Activated CD4-positive, alpha-beta T cell treated with anti-CD3 and anti-CD28 coated beads, Interleukin-2, amount 50 U/mL, for 1 hour (primary cell): ENCODE measurements at places on chromosomes 4 and X.

- no peak for DNase-seq
Observed at GRCh38 chr4:97370568-97370967, 772.7 kb downstream of the STPG2 start.

DNA sequence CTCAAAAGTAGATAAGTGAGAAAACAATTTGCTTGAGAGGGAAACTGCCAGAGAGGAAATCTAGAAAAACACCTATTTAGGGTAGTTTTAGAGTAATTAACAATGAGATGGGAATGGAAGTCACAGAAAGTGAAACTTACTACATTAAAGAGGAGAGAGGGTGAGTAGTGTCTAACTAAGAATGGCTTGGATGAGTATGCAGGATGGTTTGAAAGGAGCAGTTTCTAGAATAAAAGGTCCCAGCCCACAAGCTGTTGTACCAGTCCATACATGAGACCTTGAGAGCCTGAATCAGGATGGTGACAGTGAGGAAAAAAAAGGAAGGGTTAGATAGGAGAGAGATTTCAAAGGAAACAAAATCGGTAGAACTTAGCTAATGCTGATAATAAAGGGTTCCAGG, 1.3 kb downstream of the GAR1 start:
- DNase-seq = no peak

DNA sequence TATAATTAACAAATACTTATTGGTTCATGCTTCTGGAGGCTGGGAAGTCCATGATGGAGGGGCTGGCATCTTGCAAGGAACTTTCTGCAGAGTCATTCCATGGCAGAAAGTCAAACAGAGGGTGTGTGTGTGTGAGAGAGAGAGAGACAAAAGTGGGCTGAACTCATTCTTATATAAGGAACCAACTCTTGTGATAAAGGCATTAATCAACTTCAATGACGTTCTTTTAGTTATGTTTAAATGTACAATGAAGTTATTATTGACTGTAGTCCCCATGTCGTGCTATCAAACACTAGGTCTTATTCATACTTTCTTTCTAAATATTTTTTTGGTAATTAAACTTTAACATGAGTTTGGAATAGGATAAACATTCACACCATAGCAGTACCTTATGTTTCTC, 1408.8 kb downstream of the STIM2 start:
- DNase-seq = no peak

DNA sequence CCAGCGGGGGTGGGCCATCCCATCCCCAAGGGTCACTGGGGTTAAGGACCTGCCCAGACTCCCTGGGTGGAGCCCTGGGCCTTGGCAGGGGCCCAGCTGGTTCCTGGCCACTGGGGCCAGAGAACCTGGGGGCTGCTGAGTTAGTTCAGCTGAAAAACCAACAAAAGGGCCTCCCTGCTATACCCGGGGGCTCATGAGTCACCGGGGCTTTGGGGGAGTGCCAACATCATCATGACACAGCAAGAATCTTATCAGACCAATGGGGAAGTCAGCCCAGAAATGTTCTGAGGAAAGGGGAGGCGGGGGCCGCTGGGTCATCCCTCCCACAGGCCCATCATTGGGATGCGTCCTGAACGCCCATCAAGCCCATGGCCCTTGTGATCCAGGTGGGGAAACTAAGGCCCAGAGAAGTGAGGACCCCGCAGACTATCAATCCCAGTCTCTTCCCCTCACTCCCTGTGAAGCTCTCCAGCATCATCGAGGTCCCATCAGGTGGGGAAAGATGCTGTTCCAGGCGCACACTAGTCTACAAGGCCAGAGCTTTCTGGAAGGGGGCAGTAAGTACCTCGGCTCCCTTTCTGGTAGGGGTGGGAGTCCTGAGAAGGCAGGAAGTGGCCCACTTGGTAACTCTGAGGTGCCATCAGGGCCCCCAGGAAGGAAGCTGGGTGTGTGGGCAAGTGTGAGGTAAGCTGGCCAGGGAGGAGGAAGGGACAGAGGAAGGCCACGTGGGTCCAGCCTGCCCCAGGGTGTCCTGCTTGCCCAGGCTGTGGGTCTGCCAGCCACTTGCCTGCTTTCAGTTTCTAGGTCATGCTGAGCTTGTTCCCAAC, 4.5 kb downstream of the G6PD start:
- no peak for DNase-seq

- DNase-seq = no peak
Observed at GRCh38 chr4:174080361-174080760, 203.1 kb downstream of the FBXO8 start.
